Activated CD4-positive, alpha-beta T cell treated with anti-CD3 and anti-CD28 coated beads for 24 hours (primary cell): ENCODE measurements at places on chromosomes 6 and 20.

- DNase-seq: no peak
Measured at GRCh38 chr6:125303512-125303854, 1.7 kb upstream of the HDDC2 start.

GRCh38 chr20:8602389-8603116 lies 466.3 kb upstream of the PLCB4 start:
- DNase-seq: no peak

GRCh38 chr20:58431134-58431533 lies 42.1 kb downstream of the VAPB start:
- DNase-seq: no peak

GRCh38 chr6:165635965-165636364 lies 27.1 kb downstream of the PDE10A start:
- no peak for DNase-seq
